Stimulated activated CD4-positive, alpha-beta T cell treated with anti-CD3 and anti-CD28 coated beads, Interleukin-2, amount 100 ng/mL, for 24 hours (primary cell): ENCODE measurements at places on chromosomes 5 and 9.
A peak's percentile ranks its signal among the peaks of the same experiment; 100 is the strongest.

GRCh38 chr5:148966348-148966747 is 96.5 kb downstream of the SH3TC2 start:
- DNase-seq: no peak

GRCh38 chr9:8855046-8855445 is 1055.5 kb upstream of the DMAC1 start:
- no peak for DNase-seq

DNA sequence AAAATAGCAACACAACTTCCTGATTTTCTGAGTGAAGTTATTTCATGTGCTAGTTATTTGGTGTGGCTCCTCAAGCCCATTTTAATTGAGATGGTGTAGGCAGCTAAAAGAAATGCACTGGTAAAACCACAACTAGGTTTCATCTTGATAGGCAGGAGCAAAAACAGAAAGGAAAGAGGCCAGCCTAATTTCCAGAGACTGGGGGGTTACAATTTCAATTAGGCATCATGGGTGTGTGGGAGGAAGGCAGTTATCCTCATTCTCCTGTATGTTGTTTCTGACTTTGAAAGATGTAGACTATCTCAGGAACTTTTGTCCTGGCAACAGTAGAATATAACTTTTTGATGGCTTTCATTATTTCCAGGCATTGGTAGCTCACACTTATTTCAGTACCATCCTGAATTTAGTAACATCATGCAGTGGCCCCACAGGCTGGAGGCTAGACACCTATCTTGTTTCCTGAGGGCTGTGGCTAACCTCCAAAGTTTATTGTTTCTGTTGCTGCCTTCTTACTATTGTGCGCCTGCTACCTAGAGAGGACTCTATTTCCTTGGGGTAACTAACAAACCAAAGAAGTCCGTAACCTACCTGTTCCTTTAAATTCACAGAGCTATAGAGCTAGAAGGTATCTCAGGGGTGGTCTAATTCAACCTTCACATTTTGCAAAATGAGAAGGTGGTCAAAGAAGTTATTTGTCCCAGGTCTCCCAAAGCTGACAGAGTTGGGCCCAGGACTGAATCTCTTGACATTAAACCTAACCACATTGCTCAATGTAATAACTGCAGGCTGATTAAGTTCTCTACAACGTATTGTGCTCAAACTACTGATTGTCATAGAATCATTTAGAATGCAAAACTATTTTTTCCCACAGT is 42.4 kb downstream of the FYB1 start:
- DNase-seq: peak; percentile 45

DNA sequence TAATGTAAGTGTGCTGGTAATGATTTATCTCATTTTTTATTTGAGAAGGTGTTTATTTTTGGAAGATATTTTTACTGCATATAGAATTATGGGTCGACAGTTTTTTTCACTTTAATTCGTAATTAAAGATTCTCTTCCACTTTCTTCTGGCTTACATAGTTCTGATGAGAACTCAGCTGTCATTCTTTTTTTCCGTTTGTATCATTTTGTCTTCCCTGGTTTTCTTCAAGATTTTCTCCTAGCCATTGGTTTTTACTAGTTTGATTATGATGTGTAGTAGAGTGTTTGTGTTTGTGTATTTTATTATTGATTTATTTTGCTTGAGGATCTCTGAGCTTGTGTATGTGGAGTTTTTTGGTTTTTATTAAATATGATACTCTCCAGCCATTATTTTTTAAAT is 21.7 kb downstream of the SLF1 start:
- DNase-seq: no peak

- no peak for DNase-seq
Measured at GRCh38 chr9:97220894-97221477, 86.5 kb upstream of the CCDC180 start.

DNA sequence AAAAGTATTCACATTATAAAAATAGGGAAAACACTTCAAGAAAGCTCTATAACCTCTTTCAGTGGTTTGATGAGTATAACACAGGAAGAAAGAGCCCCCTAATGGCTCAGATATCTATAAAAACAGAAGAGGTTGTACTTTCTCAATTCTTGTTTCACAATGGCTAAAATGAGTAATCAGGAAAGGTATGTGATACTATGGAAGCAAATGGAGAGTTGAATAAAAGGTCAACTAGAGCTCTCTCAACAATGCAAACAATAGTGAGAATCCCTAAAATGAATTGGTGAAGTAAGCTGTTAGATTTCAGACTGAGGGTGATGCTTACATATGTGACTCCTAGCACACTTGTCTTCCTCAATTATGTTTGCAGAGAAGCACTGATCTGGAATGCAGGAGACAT is 584.6 kb upstream of the CDH18 start:
- no peak for DNase-seq

DNA sequence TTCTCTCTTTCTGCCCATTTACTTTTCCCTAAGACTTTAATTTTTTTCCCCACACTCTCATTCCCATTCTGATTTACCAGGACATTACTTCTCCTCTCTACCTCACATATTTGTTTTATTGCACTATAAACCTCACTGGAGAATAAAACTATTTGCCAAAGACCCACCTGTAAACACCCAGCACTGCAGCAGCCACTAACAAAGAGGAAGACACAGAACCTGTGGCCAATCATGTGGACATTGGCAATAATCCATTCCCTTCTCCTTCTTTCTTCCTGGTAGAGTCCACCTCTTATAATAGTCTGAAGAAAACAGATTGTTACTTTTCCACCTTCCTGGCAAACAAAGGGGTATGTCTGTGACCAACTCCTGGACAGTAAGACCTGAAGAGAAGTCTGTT is 8.3 kb upstream of the THBS4 start:
- DNase-seq: no peak

DNA sequence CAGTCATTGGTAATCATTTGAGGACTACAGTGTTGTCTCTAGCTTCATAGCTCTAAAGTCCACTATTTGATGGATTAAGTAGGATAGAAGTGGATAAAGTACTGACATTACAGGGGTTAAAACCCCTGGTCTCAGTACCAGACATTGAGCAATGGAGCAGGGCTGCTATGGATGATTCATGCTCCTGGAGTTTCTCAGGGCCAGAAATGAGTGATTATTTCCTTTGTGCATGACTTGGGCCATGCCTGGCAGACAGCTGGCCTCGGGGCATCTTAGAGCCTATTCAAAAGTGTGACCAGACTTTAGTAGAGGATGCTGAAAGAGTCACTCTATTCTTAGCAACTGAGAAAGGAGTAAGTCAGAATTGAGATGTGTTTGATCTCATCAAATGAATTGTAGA is 350.7 kb upstream of the TLE4 start:
- no peak for DNase-seq

DNA sequence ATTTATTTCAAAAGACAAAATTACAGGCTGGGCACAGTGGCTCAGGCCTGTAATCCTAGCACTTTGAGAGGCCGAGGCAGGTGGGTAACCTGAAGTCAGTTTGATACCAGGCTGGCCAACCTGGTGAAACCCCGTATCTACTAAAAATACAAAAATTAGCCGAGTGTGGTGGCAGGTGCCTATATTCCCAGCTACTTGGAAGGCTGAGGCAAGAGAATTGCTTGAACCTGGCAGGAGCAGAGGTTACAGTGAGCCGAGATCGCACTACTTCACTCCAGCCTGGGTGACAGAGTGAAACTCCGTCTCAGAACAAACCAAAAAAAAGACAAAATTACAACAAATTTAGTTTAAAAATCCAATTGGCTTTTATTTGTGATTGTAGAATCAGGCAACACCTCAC is 14.3 kb upstream of the SLC30A5 start:
- DNase-seq: no peak

DNA sequence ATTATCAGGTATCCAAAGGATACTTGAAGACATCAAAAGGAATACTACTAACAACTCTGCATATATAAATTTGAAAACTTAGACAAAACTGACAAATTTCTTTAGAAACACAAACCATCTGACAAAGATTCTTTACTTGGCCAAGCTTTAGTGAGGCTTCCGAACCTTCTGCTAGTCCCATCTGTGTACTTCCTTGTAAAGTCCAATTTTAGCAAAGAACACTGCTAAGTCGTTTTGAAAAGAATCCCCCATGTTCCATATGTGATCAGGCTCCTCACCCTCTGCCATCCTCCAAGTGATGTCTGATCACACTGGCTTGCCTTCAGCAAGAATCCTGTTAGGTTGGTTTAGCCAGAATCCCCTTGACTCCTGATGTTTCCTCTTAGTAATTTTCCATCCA is 150.0 kb upstream of the ACO1 start:
- DNase-seq: no peak

DNA sequence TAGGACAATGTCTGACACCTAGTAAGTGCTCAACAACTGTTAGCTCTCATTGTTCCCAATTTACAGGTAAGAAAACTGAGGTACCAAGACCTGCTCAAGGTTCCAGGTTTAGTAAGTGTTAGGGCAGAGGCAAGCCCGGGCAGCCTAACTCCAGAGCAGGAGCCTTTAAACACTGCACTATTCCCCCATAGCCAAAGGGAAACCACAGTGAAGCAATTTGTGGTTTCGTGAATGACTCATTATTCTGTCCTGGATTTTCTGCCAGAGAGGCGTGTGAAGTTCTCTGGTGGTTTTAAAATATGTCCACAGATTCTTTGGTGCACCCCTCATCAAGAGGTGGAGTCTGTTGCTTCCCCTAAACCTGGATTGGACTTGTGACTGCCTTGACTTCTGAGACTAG is 1.0 kb upstream of the MCC start:
- no peak for DNase-seq

- no peak for DNase-seq
Measured at GRCh38 chr9:8628791-8629190, 829.2 kb upstream of the DMAC1 start.

DNA sequence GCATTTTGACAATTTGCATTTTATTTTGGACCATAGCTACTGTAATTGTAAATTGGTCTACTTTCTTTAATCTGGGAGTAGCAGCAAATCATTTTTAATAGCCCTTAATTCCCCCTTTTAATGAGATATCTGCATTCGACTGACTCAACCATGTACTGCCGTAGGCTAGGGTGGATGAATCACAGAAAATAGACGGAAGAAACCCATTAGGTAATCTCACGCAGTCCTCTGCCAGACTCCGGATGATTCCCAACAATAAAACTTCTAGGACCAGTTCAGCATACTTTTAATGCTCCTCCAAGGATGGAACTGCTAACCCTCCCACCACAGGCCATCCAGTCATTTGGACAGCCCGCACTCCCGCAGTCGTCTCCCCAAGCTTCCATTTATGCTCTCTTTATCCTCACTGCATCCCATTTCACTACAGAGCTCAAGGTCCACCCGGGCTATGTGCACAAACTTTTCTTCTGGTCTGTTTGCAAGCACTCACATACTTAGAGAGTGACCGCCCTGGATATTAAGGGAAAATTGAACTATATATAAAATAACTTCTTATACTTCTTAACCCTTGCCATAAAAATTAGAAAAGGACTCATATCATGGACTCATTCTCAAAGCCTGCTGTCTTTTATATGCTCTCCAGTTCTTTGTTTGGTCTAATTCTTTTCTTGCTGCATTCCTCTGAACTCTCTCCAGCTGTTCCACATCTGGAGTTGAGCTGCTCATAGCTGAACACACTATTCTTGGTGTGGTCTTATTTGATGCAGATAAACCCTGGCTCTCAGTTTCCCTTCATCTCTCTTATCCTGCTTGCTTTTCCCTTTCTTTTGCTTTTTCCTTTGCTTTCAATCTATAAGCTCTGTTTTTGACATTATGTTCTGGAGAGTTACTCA is 326.6 kb downstream of the ARL15 start:
- no peak for DNase-seq

DNA sequence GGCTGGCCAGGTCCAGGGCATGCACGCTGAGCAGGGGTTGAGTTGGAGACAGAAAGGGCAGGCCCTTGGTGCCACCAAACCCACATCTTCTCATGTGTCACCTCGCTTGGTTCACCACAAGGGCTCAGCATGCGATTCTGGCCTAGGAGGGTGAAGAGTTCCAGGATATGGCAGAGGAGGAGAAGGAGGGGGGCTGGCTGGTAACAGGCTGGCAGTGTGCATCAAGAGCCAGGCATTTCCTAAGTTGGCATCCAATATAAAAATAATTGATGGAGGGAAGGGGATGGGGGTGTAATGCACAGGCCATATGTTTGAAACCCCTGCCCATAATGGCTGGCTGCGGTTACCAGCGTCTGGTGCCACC is 255.6 kb downstream of the NFIB start:
- DNase-seq: no peak

DNA sequence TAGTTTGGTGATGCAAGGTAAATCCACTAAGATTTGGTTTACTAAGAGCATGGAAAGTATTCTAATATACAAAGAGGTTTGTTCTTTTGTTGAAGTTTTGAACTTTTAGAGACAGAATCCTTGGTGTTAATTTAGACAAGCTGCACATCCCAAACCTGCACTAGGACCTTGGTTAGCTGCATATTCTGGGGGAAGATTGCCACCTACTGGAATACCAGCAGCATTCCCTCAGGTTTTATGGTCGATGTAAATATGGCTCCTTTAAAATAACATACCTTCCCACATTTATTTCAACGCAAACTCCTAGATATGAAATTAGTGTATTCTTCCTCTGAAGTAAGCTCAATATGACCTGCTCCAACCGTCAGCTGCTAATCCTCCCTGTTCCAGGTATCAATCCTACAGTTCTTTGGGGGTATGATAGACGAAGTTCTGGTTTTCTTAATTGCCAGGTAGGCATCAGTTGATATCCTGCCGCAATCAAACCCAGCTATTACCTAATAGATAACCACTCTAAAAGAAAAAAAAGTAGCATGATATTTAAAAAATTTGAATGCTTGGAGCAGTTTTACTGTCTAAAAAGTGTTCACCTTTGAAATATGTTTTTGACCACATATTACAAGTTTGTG is 624.1 kb downstream of the ISL1 start:
- no peak for DNase-seq

- DNase-seq: no peak
Measured at GRCh38 chr9:21075484-21075883, 2.3 kb downstream of the IFNB1 start.

- peak; percentile 71 for DNase-seq
Measured at GRCh38 chr5:111223787-111224560, at the start of gene CAMK4. Gene CAMK4, plus strand, starts transcription at chr5:111224384. Its CDS starts 100 bp downstream, at chr5:111224484.

DNA sequence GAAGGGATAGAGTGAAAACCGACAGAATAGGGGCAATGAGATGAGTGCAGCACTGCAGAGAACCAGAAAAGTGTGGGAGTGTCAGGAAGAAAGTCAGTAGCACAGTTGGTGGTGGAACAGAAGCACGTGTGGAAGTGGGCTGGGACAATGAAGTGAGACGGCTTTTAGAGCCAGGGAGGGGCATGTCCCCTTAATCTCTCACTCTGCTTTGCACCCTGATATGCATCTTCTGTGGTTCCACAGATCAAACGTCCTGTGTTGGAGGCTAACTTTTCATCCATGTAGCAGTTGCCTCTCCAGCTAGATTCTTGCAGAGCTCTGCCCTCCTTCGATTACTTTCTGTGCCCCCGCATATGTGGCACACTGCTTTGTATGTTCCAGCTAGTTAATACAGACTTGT is 163.6 kb downstream of the DOCK8 start:
- DNase-seq: no peak

GRCh38 chr9:134306636-134307600 is 19.3 kb upstream of the RXRA start:
- no peak for DNase-seq

DNA sequence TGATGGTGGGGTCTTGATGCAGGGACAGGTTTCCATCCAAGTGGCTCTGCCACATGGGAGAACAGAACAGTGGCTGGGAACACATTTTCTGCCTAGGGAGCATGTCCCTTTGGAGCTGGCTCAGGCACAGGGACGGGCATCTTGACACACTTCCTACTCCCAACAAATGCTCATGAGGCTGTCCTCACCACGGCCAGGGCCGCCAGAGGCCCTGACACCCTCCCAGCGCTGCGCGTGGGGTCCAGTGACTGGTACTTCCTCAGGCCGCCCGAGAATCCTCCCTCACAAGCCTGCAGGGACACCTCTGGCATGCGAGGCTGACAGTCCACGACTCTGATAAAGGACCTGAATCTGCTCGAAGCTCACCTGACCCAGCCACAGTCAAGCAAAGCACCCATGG is 61.0 kb upstream of the SARDH start:
- no peak for DNase-seq
